ENCODE measurements at places on chromosomes 12 and 14.

DNA sequence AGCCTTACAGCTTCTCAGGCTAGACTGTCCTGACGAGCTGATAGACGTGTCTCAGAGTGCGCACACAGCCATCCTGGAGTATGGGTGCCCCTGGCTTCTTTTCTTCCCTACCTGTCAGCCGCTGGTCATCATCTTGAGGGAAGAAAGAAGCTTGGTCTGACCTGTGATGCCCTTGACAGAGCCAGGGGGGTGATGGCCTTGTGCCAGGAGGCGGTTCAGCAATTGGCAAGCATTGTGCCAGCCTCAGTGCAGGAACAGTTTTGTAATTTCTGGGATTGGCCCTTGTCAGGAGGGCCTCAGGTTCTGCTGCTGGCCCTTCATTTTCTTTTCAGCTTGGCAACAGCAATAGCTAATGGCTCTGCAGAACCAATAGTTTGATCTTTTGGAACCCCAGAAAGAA lies 80.1 kb downstream of the ADCK1 start:
- DNase-seq: no peak

- DNase-seq: no peak
These were observed 900.6 kb downstream of the VRK1 start for GRCh38 chr14:97697772-97698171.

DNA sequence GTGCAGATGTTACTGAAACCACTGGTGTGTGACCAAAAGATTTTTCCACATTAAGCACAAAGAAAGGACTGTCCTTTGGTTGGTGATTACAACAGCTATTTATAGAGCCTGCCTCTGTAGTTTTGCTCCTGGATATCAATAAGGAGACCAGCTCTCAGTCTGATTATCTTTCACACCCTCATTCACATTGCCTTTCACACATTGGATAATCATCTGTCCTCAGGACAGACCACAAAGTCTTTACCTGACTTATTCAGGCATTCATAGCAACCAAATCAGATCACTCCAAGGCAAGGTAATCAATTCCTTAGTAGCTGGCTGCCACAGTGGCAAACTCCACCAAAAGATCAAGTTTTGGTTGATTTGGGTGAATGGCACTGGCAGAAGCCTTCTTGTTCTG lies 59.6 kb upstream of the CPSF6 start:
- no peak for DNase-seq

DNA sequence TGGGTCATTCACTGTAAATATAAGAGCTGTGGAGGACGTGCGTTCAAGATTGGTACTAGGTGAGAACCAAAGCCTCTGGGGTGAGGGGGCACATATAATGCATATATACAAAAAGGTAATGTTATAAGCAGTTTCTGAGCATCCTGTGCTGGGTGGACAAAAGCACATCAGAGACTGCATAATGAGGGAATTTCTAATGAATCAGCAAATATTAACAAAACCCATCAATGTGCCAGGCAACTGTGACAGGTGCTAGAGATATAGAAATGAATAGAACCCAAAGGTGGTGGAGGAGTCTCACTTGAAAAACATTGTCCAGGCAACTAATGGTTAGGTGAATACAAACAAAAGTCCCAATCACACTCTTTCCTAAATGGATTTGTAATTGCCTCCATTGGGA lies 74.7 kb downstream of the GPR65 start:
- no peak for DNase-seq

DNA sequence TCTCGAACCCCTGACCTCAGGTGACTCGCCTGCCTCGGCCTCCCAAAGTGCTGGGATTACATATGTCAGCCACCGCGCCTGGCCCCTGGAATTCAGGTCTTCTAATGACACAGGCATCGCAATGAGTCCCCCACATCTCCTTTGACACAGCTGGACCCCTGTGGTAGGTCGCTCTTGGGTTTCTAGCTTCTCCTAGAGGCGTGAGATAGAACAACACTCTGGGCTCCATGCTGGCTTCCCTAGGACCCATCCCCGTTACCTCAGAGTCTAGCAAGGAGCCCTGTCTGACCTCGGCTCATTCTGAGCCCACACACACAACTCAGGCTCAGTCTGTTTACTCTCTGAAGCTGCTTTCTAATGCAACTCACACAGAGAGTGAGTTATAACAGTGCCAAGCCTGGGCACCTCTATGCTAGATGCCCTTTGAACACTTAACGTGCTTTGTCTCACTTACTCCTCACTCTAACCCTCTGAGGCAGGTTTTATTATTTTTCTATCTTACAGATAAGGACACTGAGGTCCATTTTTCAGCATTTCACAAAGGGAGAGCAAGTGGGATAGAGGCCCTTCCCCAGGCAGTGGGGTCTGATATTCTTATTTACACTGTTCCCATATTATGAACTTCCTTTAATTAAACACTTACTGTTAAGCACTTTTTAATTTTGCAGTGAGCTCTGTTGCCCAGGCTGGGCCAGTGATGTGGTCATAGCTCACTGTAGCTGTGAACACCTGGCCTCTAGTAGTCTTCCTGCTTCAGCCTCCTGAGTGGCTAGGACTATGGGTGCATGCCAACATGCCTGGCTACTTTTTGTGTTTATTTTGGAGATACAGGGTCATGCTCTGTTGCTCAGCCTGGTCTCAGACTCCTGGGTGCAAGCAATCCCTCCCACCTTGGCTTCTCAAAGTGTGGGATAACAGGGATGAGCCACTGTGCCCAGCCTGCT lies 40.6 kb upstream of the RBM19 start:
- DNase-seq: no peak

GRCh38 chr12:96400631-96401075 lies 414 bp upstream of the CDK17 start:
- DNase-seq: no peak

GRCh38 chr12:27005495-27005894 lies 8.7 kb downstream of the TM7SF3 start:
- no peak for DNase-seq

DNA sequence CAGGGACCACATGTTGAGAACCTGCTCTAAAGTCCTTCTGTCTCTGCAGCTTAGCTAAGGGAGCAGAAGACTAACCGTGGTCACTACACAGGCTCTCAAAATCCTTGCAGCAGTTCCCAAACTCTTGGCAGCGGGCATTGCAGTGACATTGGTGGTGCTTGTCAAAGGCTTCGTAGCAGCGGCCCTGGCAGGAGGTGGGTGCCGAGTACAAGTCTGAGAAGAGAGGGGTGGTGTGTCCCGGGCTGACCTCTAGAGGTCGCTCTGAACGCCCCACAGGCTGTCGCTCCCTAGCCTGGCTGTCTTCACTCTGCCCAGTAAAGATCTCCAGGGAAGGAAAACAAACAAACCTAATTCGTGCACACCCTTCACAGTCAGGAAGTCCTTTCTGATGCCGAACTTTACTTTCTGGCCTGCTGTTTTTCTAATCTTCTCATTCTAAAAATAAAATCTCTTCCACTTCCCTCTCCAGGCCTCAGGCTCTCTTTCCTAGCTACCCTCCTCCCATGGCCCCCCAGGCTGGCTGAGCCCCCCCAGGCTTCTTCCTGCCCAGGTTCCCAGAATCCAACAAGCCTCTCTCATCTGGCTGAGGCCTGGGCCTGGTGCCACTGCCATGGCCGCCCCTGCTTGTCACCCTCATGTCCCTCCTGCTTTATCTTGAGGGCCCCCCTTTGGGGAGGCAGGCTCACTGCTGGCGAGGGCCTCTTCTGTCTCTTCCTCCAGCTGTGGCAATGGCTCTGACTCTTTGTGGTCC lies 7.7 kb downstream of the ENDOU start:
- peak; percentile 19 for DNase-seq

DNA sequence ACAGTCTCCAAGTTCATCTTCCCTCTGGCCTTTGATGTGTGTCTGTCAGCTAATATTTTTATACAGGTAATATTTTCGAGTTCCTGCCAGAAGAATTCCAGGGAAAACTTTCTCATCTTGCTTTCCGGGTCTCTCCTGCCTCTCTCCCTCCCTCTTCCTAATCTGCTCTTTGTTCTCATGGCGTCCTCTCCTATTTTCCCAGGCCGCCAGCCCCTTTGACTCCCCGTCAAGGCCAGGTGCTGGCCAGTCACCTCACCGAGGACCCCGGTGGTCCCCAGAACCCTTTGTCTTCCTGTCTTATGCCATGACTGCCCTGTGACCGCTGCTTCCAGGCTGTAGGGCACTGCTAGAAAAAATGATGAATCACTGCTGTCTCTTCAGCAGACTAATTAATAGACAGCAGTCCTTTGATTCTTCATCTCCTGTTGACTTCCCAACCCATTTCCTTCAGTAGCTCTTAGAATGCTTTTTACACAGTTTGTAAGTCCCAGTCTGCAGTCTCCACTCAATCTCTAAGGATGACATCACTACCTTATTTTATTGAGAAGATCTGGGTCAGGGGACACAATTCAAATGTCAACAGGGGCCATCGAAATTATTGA lies 40.7 kb downstream of the PPFIBP1 start:
- DNase-seq: no peak

GRCh38 chr14:103994535-103995184 lies 52.3 kb upstream of the RD3L start:
- no peak for DNase-seq

- no peak for DNase-seq
These were observed 21.9 kb upstream of the FGD4 start for GRCh38 chr12:32377344-32378055.

DNA sequence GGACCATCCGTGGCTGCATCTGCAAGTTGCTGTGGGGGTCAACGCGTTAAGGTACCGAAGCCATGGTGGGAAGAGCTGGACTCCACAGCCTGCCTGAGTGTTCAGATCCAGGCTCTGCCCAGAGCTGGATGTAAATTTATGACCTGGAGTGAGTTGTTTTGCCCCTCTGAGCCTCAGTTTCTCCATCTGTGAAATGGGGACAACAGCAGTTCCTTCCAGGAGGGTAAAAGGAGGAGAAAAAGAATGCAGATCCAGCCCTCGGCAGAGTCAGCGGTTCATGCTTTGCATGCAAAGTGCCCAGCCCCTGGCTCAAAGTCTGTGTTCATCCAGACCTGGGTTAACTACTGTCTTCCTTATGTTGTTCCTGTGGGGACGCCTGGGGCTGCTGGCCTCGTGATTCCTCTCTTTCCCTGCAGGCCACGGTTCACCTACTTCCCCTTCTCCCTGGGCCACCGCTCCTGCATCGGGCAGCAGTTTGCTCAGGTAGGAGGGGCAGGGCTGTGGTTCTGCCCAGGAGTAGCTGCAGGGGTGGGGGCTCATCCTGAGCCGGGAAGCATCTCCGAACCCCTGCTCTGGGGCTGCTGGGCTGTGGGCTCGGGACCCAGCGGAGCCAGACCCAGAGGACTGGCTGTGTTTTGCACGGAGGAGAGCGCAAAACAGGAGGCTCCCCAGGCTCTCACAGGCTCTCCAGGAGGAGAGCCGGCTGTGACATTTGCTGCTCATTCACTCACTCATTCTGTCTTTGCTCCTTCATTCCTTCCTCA lies 41.9 kb downstream of the CYP46A1 start:
- no peak for DNase-seq

- DNase-seq: no peak
These were observed 16.4 kb upstream of the RNASE4 start for GRCh38 chr14:20667957-20668356.

DNA sequence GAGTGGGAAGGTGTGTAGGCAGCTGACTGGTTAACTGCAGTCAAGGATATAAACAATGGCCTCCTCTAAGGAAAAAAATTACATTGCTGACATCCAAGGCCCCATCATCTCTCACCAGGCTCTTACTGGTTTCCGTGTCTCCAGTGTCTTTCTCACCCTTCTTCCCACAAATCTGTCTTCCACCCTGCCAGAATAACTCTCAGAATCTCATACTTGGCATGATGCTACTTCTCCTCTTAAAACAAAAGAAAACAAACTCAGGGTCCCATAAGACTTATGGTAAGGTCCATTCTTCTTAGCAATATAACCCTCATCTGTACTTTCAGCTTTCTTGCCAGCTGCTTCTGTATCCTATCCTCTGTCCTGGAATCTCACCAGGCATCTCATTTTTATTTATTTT lies 68.9 kb downstream of the SUSD6 start:
- no peak for DNase-seq

DNA sequence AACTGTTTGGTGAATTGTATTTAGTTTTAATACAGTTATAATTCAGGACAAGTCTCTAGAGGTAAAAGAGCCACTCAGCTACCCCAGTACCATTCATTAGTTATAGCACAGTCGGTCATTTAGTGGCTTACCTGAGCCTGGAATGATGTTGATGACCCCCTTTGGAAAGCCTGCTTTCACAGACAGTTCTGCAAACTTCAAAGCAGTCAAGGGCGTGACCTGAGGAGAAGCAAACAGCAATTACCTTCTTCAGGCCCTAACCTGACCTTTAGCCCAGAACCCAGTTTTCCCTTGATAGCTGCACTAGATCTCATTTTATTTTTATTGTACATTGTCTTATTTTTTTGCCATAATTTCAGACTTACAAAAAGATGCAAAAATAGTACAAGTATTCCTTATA lies 43.8 kb downstream of the ALDH1L2 start:
- DNase-seq: no peak

- DNase-seq: no peak
These were observed 248.1 kb downstream of the AEBP2 start for GRCh38 chr12:19687371-19687770.

- DNase-seq: no peak
These were observed 6.0 kb upstream of the SPTLC2 start for GRCh38 chr14:77622366-77622961.

- DNase-seq: no peak
These were observed 674.3 kb upstream of the MDGA2 start for GRCh38 chr14:48349689-48350088.

- DNase-seq: no peak
These were observed 5.7 kb upstream of the CLEC4D start for GRCh38 chr12:8507596-8507995.

GRCh38 chr12:47021298-47021697 lies 58.1 kb upstream of the PCED1B start:
- peak; percentile 7 for DNase-seq

DNA sequence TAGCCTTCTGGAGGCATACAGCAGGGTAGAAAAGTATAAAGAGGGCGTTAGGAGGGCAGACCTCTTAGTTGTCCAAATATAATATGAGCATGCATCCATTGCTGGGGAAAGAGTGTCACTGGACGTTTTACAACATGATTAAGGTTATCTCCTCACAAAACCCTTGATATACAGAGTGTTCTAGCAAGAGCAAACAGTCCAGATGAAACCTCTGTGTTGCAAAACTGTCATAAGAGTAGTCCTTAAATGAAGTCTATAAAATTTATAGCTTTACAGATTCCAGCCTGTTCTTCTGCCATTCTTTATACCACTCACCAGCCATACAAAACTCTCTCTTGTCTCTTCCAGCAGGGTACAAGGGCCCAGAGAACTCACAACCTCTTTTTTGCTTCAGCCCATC lies 21.7 kb downstream of the WBP11 start:
- DNase-seq: no peak

DNA sequence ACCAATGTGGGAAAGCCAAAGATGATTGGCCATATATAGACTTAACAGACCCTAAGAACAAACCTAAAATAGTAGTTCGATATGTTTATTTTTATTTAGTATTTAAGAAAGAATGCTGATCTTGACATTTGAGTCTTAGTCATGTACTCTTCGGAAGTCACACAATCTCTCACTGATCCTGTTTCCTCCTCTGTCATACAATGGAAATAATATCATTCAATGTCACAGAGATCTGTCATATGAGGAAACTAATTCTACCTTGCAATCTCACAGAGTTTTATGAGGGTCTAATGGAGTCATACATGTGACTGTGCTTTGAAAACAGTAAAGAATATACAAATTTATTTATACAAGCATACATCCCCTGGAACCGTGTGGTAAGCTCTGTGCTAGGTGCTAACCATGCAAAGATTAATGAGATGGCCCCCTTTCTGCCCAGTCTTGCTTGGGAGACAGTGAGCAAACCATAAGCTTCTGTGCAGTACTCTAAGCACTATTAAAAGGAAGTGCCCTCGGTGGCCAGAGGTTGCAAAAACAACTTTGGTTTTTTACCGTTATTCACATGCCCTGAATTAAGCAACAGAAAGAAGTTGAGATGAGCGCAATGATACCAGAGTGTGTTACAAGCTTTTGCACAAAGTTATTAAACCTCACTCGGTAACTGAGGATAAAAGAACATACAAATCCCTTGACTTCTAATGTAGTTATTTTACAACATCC lies 1.7 kb upstream of the LIN7A start:
- no peak for DNase-seq

All from activated T-cell treated with anti-CD3 and anti-CD28 coated beads for 4 hours (primary cell).